Kidney (tissue), 22 donors: ENCODE measurements at places on chromosomes 16 and 17. TPM values are rescaled to one million over a fixed set of nuclear protein-coding genes. Genes with fewer than 3 reads are reported as not detected.

The IL21R gene
- polyA plus RNA-seq = 0.65 TPM

DNA sequence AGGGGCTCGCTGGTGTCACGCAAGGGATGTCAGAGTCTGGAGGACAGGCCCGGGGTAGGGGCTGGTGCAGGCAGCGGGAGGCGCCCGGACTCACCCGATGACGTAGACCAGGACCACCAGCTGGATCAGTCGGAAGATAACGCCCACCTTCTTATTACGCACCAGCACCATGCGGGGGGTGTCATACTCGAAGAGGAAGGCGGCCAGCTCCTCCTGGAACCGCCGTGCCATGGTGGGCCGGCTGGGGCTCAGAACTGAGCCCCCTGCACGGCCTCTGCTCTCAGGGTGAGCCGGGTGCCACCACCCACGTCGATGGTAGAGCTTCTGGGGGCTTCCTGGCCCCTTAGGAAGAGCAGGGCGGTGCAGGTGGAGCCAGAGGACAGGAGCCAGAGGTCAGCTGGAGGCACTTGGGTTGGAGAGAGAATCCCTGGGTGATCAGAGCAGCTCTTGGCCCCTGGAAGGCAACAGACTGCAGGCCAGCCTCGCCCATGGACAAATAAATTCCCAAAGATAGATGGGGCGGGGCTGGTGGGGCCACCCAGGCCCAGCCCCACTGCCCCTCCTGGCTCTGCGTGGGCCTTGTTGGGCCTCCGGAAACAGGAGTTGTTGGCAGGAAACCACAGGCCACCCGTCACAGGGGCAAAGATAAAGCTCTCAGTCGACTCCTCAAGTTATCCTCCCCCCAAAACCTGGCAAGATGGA is at the start of gene P2RX1:
TSS of gene P2RX1 (minus strand) at position 471 of the 702 bp plus-strand sequence. CDS start at position 231, 240 bp downstream.
- no peaks in the 10 kb centered on the region for H3K36me3 ChIP-seq
- H3K27me3 ChIP-seq = no peaks in the 10 kb centered on the region
- peaks cover 10% of the 10 kb centered on the region for H3K4me1 ChIP-seq
- H3K27ac ChIP-seq = no peak within 1 kb of the TSS
- no peak within 1 kb of the TSS for H3K4me3 ChIP-seq
- DNase-seq = no peak

DNA sequence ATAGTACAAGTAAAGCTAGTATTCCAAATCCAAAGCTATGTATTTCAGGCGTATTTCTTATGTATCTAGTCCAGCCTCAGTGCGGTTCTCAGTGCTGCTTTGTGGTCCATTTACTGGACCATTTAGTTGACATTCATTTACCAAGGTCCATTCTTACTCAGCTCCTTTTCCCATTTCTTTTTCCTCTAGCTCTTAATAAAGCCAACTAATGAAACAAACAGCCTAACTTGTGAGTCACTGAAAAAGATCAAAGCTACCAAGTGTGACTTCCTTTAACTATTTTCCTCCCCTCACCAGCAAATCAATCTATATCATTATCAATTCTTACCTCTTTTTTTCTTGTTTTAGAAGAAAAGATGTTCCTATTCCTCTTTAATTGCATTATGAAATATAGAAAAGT is 64.0 kb downstream of the CYB561 start:
- H3K27ac ChIP-seq = no peak overlapping the region
- no peaks in the 10 kb centered on the region for H3K4me1 ChIP-seq
- no peaks in the 10 kb centered on the region for H3K36me3 ChIP-seq
- no peak for DNase-seq
- H3K27me3 ChIP-seq = no peaks in the 10 kb centered on the region

The TBC1D3 gene
- polyA plus RNA-seq = 3.2 TPM

GRCh38 chr17:38322897-38323296 is 20.9 kb downstream of the GPR179 start:
- no peak for DNase-seq
- peaks cover 10% of the 10 kb centered on the region for H3K36me3 ChIP-seq
- H3K27ac ChIP-seq = no peak overlapping the region
- no peak overlapping the region for H3K4me3 ChIP-seq

DNA sequence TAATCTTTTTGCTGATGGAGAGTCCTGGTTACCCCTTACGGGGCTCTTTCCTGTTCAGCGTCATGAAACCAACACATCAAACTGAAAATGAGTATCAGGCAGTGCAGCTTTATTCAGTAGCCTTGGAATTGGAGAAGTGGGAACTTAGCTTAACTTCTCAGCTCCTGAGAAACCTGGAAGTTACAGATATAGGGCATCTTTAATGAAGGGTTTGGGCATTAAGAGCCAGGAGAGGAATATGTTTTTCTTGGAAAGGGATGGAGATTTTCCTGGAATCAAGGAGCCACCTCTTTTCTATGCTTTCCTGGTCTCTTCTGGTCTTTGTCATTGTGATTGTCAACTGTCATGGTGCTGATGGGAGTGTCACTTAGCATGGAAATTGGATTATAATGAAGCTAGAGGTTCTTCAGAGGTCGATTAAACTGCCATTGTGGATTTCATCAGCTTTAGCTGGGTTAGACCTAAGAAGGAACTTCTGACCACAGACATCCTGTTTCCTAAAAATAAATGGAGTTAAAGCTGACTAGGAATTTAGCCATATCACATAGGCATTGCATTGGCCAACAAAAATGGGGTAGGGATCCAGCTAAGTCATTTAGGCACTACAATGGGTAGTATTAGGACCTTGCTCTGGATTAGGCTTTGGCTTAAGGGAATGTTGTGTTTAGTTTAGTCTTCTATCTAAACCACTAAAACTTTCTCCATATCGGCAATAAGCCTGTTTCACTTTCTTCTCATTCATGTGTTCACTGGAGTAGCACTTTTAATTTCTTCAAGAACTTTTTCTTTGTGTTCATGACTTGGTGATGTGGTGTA is 186.4 kb downstream of the BCAS3 start:
- no peaks in the 10 kb centered on the region for H3K4me1 ChIP-seq
- DNase-seq = no peak
- no peak overlapping the region for H3K4me3 ChIP-seq
- no peaks in the 10 kb centered on the region for H3K36me3 ChIP-seq
- H3K27ac ChIP-seq = no peak overlapping the region
- H3K27me3 ChIP-seq = no peaks in the 10 kb centered on the region

The ZNF768 gene
- polyA plus RNA-seq = 46.9 TPM

GRCh38 chr17:48307814-48308411 is 122.1 kb downstream of the SKAP1 start:
- H3K4me3 ChIP-seq = no peak overlapping the region
- H3K36me3 ChIP-seq = no peaks in the 10 kb centered on the region
- peak; percentile 58 for DNase-seq
- H3K27me3 ChIP-seq = no peaks in the 10 kb centered on the region
- no peaks in the 10 kb centered on the region for H3K4me1 ChIP-seq

The GPR179 gene
- not detected for polyA plus RNA-seq

- no peak for DNase-seq
- H3K27me3 ChIP-seq = no peaks in the 10 kb centered on the region
- no peak overlapping the region for H3K27ac ChIP-seq
- no peaks in the 10 kb centered on the region for H3K36me3 ChIP-seq
- H3K4me1 ChIP-seq = no peaks in the 10 kb centered on the region
These were observed 10.0 kb upstream of the SDK2 start for GRCh38 chr17:73654241-73654640.

- no peak overlapping the region for H3K27ac ChIP-seq
- H3K36me3 ChIP-seq = no peaks in the 10 kb centered on the region
- H3K4me1 ChIP-seq = peaks cover 4% of the 10 kb centered on the region
- no peak for DNase-seq
- H3K27me3 ChIP-seq = no peaks in the 10 kb centered on the region
These were observed 135.1 kb downstream of the CDH13 start for GRCh38 chr16:82761858-82762257.

GRCh38 chr16:76577003-76577402 is 299.8 kb downstream of the CNTNAP4 start:
- H3K27me3 ChIP-seq = no peaks in the 10 kb centered on the region
- H3K4me1 ChIP-seq = no peaks in the 10 kb centered on the region
- H3K4me3 ChIP-seq = no peak overlapping the region
- no peaks in the 10 kb centered on the region for H3K36me3 ChIP-seq
- DNase-seq = peak; percentile 13
- H3K27ac ChIP-seq = no peak overlapping the region

- H3K27ac ChIP-seq = no peak overlapping the region
- no peak overlapping the region for H3K4me3 ChIP-seq
- no peaks in the 10 kb centered on the region for H3K36me3 ChIP-seq
- no peaks in the 10 kb centered on the region for H3K4me1 ChIP-seq
- no peaks in the 10 kb centered on the region for H3K27me3 ChIP-seq
These were observed 260.6 kb upstream of the RPL38 start for GRCh38 chr17:73942703-73943415.

The CLDN7 gene
- 119 TPM for polyA plus RNA-seq

The ABAT gene
- 34.0 TPM for polyA plus RNA-seq

GRCh38 chr17:83192161-83192788 is 112.9 kb downstream of the METRNL start:
- H3K27ac ChIP-seq = no peak overlapping the region
- no peaks in the 10 kb centered on the region for H3K27me3 ChIP-seq
- H3K36me3 ChIP-seq = no peaks in the 10 kb centered on the region

DNA sequence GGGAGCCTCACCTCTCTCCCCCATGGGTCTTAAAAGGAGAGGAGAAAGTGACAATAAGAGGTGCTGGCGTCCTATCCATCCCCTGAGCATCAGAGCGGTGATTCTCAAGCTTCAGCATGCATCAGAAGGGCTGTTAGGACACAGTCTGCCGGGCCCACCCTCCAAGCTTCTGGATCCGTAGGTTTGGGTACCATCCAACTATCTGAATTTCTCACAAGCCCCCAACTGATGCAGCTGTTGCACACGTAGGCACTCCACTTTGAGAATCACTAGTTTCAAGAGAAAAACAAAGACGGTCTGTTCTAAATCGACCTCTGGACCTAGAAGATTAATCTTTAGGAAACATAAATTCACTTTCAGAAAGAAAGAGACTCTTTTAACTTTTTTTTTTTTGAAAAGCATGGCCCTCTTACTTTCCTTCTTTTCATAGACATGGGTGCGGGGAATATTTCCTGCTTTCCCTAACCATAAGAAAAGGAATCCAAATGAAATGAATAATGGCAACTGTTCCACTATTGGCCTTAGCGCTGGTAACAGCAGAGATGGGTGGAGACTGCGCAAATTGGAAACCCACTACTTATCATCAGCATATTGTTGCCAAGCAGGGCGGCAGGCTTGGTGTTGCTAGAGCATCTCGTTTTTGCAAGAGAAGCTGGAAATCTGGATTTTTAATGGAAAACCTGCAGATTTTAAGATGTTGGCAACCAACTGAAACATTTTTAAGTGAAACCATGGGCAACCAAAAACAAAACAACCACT is 144.4 kb downstream of the GAS7 start:
- no peak overlapping the region for H3K27ac ChIP-seq
- peak; percentile 9 for DNase-seq
- no peaks in the 10 kb centered on the region for H3K27me3 ChIP-seq
- no peaks in the 10 kb centered on the region for H3K36me3 ChIP-seq
- no peak overlapping the region for H3K4me3 ChIP-seq
